ENCODE measurements at places on chromosomes 13 and 19.

GRCh38 chr13:99383946-99384345, 76.7 kb upstream of the GPR183 start:
- DNase-seq: no peak

DNA sequence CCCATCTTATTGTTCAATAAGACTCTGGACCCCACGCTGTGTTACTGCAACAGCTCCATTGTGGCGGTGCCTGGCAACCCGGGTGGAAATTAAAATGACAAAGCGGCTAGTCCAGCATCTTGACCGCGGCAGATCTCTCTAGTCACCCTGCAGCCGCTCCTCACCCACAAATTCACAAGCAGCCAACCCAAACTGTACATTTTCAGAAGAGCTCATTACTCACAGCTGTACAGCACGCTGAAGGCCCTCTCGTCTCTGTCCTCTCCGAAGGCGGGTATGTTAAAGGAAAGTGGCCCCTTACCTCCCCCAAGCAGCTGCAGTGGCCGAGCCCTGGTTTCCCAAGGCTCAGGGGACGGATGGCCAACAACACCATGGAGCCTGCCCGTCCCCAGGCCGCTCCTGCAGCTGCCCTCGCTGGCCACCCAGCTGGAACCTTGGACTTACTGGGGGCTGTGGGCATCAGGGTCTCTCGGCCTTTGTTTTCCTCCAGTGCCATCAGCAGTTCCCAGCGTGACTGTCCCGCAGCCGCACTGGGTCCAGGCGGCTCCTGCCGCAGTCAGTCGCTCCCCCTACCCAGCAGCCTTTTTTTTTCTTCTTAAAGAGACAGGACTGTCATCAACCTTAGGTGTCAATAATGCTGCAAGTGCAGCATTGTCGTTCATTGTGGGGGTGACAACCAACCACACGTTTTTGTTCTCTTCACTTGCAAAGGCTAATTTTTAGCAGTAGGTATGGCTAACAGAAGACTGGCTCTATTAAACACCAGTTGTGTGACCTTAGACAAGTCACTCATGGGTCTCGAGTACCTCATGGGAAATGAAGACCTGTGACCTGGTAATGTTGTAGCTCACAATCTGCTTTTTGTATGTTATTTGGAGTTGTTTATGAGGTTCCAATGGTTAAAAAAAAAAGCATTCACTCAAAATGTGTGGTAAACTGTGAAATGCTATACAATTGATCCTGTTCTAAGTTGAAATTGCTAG, at the start of gene SACS:
TSS of gene SACS (minus strand) at position 532 of the 983 bp plus-strand sequence. CDS start 22,463 bp downstream, outside the sequence.
- DNase-seq: no peak

DNA sequence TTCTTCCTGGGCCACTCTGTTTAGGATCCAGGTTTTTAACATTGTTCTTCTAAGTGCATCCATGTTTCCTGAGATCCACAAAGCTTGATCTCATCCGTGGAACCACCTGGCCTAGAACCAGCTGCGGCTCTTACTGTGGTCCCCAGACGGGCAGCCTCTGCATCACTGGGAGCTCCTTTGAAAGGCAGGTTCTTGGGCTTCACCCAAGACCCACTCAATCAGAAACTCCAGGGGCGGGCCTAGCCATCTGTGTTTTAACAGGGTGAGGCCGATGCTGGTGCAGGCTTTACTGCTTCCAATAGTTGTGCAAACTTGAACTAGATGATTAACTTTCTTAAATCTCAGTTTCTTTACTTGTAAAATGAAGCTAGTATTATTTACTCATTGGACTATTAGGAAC, 605.7 kb downstream of the FGF9 start:
- no peak for DNase-seq

DNA sequence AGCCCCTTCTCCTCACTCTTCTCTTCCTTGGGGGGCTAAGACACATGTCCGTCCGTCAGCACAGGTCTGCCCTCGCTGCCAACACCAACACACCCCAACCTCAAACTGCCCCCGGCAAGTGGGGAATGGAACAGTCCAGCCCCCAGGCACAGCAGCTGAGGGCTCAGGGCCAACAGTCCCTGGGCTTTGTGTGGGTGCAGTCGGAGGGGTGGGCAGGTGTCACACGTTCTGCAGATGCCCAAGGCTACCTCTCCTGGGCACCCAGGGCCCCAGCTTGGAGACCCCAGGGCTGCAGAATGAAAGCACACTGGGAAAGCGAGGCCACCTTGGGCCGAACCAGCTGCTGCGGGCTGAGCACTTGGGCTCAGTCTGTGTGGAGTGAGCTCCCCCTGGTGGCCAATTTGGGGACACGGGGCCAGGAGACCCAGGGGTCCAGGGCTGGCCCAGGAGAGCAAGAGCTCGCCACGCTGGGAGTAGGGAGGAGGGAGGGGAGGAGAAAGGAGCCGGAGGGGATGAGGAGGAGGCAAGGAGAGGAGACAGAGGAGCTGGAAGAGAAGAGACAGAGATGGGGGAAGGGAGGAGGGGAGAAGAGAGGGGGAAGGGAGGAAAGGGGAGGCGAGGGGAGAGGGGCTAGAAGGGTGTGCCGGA, 14.0 kb upstream of the ATP8B3 start:
- DNase-seq: peak; percentile 71

DNA sequence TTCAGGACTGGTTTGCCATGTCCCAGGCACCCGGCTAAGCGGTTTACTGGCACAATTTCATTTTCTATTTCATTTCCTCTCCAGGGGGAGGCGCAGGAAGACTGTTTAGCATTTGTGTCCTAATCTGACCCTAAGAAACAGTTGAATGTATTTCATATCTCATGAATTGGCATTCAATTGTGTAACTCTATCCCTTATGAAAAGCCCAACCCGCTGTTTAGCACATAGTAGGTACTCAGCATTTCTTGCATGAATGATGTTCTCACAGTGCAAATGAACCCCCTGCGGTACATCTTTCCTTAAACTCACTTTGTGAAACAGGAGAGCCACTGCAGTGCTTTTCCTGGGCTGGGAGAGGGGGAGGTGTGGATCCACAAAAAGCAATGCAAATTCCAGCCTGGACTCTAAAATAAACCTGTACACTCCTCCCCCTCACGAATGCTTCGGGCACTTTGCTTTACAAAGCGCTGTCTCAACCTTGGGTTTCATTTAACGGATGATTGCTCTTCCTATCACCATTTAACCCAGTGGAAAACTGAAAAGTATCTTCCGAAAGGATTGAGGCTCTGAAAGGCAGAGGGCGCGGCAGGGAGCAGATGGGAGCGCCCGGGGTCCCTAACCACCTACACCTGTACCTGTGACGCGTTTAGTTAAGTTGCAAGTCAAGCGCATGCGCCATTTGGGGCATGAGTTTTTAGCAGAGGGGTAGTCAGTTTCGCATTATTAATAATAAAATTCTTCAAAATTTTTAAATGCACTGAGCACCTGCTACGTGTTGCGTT, 1.2 kb upstream of the EEF2 start:
- DNase-seq: no peak

DNA sequence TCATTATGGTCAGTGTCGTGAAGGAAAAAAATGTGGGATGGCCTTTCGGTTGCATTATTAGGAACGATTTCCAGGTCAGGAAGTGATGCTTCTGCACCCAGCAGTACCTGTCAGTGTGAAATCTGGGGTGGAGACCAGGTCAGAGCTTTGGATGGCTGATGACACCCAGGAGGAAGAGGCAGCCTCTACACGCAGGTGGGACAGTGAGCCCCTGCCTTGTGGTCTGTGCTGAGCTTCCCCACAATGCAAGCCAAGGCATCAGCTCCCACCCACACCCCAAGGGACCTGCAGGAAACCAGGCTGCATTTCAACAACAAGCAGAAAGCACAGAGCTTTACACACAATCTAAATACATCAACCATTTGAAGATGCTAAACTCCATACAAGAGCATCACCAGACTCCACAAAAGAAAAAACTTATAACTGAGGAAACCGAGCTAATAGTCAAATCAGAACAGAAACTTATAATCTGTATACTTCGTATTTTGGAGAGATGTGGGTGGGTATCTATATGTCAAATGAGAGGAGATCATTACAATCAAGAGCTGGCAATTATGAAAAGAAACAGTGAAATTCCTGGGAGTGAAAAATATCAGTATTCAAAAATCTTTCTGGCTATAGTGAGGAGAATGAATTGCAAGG, 130.1 kb downstream of the ZDHHC20 start:
- DNase-seq: no peak

DNA sequence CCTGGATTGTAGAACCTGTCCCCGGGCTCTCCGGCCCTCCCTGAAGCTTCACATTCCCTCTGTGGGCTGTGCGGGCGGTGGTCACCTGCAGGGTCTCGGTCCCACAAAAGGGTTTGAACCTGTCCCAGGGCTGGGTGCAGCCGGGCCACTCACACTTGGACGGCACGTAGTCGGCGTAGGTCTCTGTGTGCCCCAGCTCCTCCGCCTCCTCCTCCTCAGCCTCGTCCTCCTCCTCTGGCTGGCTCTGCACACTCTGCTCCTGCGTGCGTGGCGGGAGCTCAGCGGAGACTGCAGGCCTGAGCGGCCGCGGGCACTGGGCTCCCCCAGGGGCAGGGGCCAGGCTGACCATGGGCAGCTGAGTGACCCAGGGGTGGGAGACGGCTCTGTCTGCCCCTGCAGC, 19.6 kb downstream of the GPX4 start:
- DNase-seq: no peak

GRCh38 chr13:108049211-108049610, 166.1 kb downstream of the LIG4 start:
- DNase-seq: no peak

DNA sequence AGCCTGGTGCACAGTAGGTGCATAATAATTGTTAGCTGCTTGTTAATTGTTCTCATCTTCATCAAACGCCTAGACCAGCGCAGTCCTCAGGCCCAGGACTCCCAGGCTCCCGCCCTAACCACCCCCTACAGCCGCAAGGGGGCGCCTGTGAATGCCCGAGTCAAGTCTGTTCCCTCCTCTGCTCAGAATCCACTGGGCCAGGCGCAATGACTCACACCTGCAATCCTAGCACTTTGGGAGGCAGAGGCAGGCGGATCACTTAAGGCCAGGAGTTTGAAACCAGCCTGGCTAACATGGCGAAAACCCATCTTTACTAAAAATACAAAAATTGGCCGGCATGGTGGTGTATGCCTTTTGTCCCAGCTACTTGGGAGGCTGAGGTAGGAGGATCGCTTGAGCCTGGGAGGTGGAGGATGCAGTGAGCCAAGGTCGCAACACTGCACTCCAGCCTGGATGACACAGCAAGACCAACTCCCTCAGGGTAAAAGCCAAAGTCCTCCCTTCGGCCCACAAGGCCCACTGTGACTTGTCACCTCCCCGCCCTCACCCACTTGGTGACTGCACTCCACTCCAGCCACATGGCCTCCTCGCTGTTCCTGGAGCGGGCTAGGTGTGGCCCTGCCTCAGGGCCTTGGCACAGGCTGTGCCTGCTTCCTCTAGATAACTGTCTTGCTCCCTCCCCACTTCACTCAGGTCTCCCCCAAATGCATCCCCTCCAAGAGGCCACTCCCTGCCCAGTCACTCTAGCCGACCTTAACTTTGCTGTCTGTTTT, 9.1 kb downstream of the ZNF653 start:
- DNase-seq: peak; percentile 42

- DNase-seq: no peak
These were observed 393.7 kb downstream of the GPC6 start for GRCh38 chr13:93620181-93620765.

GRCh38 chr19:34713262-34713637, 20.8 kb upstream of the ZNF181 start:
- DNase-seq: no peak

DNA sequence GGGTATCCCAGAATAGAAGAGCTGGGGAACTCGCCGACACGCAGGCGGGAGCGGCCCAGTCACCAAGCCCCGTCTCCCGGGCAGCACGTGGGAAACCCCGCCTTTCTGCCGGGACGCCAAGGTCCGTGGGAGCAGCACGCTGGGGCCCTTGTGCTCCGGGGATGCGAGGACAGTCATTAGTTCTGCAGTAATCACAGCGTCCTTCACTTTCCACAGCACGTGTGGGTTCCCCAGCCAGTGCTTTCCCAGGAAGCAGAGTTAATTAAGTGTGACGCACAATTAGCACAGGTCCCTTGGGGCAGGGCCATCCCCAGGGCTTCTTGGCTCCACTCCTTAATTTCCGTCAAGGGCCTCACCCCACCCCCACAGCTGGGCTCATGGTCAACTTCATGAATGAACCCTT, 64.3 kb upstream of the C13orf46 start:
- no peak for DNase-seq

DNA sequence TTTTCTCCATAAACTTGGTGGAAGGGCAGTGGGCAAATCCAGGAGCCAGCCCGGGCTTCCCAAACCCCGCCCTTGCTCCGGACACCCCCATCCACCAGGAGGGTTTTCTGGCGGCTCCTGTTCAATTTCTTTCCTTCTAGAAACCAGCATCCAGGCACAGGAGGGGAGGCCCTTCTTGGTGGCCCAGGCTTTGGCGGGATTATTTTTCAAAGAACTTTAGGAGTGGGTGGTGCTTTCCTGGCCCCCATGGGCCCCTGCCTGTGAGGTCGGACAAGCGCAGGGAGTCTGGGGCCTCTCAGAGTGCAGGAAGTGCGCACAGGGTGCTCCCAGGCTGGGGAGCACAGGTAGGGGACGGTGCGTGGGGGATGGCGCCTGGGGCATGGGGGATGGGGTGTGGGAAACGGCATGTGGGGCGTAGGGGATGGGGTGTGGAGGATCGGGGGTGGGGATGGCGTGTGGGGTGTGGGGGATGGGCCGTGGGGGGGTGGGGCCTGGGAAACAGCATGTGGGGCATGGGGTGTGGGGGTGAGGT, 396 bp downstream of the F7 start:
- DNase-seq: no peak

DNA sequence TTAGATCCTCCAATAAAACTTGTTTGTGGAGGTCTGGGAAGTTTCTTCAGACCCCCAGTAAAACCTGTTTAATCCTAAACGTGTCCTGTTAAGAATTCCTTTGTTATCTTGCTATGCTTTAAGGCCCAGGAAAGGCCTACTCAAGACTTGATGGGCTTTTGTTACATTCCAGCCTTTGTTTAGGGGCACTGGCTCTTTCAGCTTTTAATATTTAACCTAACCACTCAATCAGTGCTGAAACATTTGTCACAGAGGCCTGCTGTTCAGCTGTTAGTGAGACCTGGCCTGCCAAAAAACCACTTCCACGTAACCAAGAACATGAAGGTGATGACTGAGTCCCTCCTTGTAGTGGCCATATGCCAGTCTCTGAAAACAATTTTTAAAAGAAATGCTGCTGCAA, 41.7 kb downstream of the PCDH17 start:
- no peak for DNase-seq

DNA sequence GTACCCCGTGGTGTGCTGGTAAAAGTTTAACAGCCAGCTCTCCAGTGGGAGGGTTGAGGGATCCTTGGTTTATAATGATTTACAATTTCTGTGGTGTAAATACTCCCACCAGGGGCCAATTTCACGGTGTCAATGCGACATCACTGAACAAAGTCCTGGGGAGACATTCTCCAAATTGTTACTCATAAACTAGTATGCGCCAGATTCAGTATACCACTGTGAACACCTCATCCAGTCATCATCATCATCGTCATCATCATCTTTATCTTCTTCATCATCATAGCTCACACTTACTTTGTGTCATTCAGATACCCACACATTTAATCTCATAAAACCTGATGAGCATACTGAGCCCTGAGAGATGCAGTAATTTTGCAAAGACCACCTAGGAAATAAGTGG, 17.2 kb upstream of the TNFSF14 start:
- no peak for DNase-seq

GRCh38 chr19:47430041-47430802, 10.9 kb upstream of the MEIS3 start:
- no peak for DNase-seq

All from activated T-helper 1 cell treated with anti-CD3 and anti-CD28 coated beads, Interleukin-2, amount 50 U/mL, for 16 hours (primary cell).